ENCODE measurements at places on chromosomes 1 and 21. TPM values are rescaled to one million over a fixed set of nuclear protein-coding genes. Genes with fewer than 3 reads are reported as not detected.

The NR5A2 gene
- 0.19 TPM for total RNA-seq

The OR10J1 gene
- total RNA-seq, result not detected

The FAM72A gene
- 1.5 TPM for total RNA-seq

The GABPB2 gene
- 31.9 TPM for total RNA-seq

The FHAD1 gene
- total RNA-seq, result not detected

The MIXL1 gene
- not detected for total RNA-seq

The SYNC gene
- not detected for total RNA-seq

The TRIM17 gene
- total RNA-seq, result 0.90 TPM

The LCE2D gene
- not detected for total RNA-seq

Data from T-cell (primary cell).